Globus pallidus (tissue), 1 donor: ENCODE measurements at places on chromosomes 12 and 14.

- DNase-seq, result no peak
Measured at GRCh38 chr14:49971156-49972130, 78.6 kb downstream of the ARF6 start.

GRCh38 chr12:131473741-131474709 is 236.9 kb upstream of the SFSWAP start:
- DNase-seq, result no peak

DNA sequence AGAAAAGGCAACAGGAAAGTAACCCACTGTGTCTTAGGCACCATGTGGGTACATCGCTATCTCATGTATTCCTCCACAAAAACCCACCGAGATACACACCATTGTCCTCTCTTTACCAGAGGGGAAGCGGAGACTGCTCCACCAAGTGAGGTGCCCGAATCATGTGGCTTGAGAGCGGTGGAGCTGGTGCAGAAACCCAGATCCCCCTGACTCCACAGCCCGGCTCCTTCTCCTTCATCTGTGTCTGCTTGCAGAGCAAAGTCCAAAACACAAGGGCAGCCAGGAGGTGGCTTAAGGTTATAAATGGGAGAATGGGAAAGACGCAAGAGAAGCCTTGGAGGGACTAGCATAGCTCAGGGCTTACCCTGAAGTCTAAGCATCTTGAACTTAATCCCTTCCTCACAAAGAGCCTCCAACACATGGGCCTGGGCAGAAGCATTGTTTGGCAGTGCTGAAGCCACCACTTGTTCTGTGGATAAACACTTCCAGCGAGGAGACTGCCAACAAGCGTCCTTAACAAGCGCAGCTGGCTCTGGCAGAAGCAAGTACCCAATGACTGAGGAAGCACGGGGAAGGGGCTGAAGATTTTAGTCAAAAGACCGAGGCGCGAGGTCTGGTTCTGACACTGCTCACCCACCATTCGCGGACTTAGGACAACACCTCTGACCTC is 83.0 kb downstream of the TTC7B start:
- peak; percentile 92 for DNase-seq

- DNase-seq, result no peak
Measured at GRCh38 chr12:55420307-55420962, 5.6 kb upstream of the OR6C76 start.

- peak; percentile 55 for DNase-seq
Measured at GRCh38 chr14:63727231-63727735, 582 bp downstream of the SGPP1 start.

DNA sequence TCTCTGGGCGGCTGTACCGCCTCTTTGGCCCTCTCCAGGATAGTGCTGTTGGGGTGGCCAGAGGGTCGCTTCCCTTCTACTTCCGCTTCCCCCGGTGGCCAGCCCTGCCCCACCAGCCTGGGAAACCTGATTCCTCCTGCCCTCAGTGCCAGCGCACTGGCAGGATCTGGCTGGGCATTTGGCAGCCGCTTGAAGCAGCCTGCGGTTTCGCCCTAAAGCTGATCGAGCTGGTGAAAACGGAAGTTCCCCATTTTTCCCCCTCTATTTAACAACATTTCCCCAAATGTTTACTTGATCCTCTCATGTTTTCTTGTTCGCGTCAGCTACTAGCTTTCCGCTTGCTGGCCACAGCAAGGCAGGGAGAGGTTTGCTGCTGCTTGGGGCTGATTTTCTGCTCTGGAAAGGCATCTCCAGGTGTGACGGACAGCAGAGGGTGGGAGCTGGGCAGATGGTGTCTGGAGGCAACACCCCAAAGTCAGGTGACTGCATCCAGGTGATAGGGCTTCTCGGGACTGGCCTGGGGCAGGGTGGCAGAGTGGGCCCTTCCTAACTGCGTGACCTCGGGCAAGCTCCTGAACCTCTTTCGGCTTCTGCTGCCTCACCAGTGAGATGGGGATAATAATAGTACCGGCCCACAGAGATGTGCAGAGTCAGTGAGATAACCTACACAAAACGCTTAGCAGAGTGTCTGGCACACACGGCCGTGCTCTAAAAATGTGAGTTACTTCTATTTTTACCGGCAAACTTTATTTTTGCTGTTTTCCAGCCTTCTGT is 53.1 kb downstream of the TSPAN9 start:
- DNase-seq, result no peak

DNA sequence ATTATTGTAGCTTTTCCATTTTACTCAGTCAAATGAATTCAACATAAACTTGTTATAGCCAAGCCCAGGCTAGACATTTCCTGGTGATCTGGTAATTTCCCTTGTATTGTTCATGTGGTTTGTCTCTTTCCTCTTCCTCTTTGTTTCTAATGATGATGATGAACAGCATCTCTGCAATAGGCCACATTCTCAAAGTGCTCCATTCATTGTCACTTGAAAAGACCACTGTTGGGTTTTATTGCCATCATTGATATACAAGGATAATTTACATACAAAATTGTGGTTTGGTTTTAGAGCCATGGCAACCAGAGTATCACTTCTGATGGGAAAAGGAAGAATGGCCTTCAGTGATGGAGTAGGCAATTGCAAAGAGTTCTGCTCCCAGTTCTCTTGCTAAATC is 379.3 kb downstream of the RGS6 start:
- DNase-seq, result no peak

GRCh38 chr14:36070031-36070719 is 106.3 kb downstream of the PTCSC3 start:
- peak; percentile 68 for DNase-seq

- peak; percentile 31 for DNase-seq
Measured at GRCh38 chr12:119036878-119037825, 55.8 kb downstream of the SRRM4 start.

- DNase-seq, result no peak
Measured at GRCh38 chr12:1910468-1910867, 8.0 kb downstream of the CACNA2D4 start.

- DNase-seq, result peak; percentile 34
Measured at GRCh38 chr14:88551980-88552431, 2.8 kb downstream of the PTPN21 start.

DNA sequence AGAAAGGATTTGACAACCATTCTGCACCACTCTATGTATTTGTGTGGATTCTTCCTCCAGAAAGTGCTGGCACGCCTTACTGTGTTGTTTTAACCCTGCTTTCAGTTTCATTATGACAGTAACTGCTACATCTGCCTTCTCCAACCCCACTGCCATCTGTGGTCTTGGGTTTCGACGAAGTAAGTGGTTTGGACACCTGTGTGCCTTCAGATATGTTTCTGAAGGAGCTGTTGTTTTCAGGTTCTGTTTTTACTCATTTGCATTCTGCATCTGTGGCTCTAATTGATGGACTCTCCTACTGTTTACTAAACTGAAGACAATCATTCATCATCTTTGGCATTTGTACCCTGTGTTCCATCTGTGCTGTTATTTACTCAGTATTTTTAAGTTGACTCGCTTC is 4.1 kb downstream of the TSHR start:
- DNase-seq, result no peak

GRCh38 chr14:34362641-34363251 is 99.3 kb downstream of the SPTSSA start:
- DNase-seq, result no peak

- DNase-seq, result no peak
Measured at GRCh38 chr14:24965934-24966578, 83.9 kb downstream of the STXBP6 start.

DNA sequence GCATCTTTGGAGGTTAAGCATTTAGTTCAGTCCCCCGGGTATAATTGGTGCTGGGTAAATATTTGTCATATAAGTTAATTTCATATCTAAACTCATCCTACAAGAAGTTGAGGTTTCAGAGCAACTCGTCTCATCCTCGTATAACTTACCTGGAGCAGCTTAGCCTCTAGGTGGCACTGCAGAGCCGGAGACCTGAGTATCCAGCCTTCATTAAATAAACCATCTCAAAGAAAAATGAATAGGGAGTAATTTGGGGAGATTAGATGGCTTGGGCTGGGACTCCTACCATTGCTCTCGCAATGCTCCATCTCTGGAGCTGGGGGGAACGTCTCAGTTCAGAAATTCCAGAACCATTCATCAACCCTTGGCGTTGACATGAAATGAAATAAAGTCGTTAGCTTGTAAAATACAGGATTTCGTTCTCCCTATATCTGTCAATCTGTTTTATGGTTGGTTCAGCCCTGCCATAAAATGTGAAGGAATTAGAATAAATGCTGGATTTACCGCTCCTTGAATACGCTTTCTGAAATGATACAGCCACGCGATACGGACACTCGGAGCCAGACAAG is 122.9 kb upstream of the TMEM132D start:
- no peak for DNase-seq

GRCh38 chr12:89411846-89412245 is 59.5 kb upstream of the DUSP6 start:
- DNase-seq, result no peak
